Stimulated activated CD8-positive, alpha-beta memory T cell treated with anti-CD3 and anti-CD28 coated beads, Interleukin-2, amount 100 ng/mL, for 1 hour (primary cell): ENCODE measurements at places on chromosomes 6 and 20.

- DNase-seq, result no peak
Measured at GRCh38 chr6:19721766-19722377, 115.3 kb upstream of the ID4 start.

DNA sequence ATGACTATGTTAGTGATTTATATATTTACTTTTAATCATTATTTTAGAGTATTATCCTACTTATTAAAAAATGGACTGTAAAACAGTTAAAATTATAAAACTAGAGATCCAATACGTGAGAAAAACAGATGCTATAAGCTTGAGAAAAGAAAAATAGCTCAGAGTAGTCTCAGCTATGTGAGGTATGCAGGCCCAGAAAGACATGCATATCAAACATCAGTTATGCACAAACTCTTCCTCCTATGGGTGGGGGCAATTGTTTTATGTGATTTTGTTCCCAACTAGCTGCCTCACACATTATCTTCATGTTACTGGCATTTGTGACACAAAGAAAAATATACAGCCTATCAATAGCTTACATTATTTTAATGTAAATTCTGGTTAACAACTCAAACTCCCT lies 28.8 kb downstream of the RARS2 start:
- no peak for DNase-seq

- DNase-seq, result no peak
Measured at GRCh38 chr6:168864541-168865460, 388.8 kb downstream of the THBS2 start.

DNA sequence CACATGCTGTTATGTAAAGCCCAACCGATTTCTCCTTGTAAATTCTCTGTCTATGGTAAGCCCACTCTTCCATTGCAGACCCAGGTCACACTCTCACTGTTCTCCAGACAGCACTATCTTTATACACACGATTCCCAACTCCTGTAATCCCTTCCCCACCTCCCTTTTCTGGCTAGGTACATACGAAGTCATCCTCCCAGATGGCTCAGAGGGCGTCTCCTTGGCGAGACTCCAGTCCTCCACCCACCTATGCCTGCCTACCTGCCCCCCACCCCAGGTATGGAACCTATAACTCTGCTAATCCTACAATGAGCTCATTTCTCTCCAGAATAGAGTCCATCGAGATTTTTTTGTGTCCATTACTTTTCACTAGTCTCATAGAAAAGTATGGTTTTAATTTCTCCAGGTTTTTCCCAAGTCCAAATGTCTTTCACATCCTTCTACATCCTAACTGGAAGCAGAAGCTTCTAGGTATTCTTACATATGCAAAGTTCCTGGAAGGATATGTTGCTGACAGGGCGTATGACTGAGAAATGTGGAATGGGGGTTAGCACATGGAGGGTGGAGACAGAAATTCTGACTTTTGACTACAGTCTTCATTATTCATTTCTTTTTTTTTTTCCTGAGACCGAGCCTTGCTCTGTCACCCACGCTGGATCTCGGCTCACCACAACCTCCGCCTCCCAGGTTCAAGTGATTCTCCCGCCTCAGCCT lies 22.8 kb downstream of the SCML4 start:
- no peak for DNase-seq

DNA sequence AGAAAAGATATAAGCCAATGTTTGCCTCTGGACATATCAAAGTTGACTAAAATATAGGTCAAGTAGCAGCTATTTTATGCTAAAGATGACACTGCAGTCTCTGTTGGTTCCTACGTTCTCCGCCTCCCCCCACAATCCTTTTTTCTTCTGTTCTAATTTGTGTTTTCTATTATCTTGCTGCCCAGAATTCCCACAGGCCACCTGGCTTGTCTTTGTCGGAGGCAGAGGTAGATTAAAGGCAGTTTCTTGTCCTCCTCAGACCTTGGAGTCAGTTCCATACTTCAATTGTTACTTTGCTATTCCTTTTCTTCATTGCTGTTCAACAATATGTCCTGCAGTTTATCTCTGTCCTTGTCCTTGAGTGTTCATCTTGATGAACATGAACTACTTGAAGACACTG lies 3.6 kb upstream of the ELOVL5 start:
- no peak for DNase-seq

GRCh38 chr20:36267605-36268381 lies 31.5 kb downstream of the AAR2 start:
- DNase-seq, result no peak

DNA sequence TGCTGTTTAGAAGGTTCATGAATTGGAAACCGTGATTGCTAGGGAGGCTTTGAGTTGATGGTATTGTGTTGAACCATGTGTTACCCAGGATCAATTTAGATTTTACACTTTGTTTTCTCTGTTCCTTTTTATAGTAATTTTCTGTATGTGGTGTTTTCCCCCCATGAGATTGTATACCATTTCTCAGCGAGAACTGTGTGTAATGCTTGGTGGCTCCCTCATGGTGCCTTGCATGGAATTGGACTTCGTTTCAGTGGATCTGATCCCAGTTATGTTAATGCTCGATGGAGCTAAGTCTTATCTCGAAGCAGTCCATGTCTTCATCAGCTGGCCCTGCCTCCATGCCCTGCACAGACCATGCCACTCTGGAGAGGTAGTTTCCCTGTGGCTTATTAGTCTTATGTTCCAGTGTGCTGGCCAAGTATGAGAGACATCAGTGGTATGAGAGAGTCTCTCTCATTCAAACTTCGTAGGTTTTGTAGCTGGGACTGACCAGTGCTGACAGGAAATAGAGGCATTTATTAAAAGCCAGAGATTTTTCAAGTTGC lies 18.7 kb downstream of the PTPN1 start:
- DNase-seq, result no peak

GRCh38 chr6:33724102-33725023 lies 12.9 kb upstream of the UQCC2 start:
- no peak for DNase-seq

DNA sequence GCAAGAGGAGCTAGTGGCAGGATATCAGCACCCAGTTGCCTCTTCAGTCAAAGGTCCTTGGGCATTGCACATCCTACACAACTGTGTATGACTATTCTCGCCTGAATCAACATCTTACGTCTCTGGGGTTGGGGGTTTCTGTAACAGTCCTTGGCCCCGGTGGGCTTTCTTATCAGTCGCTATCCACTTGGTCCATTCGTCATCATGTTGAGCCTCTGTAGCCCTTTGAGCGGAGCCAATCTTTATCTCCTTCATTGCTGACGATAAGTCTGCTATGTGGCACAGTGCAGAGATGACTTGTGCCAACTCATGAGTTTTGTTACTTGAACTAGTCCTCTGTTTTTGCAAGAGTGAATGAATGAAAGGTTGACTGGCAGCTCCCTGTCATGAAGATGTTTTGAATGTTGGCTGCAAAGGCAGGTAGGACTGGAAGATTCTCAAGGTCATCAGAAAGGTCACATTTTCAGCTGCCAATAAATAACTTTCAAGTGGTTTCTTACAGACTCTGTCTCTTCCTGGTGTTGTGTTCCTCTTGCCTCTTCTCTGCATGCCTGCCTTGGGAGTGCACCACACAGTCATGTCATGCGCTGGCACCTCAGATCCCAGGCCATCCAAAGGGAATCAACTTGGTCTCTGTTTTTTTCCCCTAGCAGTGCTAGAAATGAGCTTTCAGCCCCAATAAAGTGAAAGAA lies 238.9 kb downstream of the SLC24A3 start:
- no peak for DNase-seq

- DNase-seq, result no peak
Measured at GRCh38 chr20:15061955-15062354, 724.5 kb upstream of the FLRT3 start.

GRCh38 chr6:4021854-4022695 lies 56.9 kb downstream of the FAM217A start:
- no peak for DNase-seq

- no peak for DNase-seq
Measured at GRCh38 chr6:88171312-88171711, 5.2 kb upstream of the CNR1 start.

DNA sequence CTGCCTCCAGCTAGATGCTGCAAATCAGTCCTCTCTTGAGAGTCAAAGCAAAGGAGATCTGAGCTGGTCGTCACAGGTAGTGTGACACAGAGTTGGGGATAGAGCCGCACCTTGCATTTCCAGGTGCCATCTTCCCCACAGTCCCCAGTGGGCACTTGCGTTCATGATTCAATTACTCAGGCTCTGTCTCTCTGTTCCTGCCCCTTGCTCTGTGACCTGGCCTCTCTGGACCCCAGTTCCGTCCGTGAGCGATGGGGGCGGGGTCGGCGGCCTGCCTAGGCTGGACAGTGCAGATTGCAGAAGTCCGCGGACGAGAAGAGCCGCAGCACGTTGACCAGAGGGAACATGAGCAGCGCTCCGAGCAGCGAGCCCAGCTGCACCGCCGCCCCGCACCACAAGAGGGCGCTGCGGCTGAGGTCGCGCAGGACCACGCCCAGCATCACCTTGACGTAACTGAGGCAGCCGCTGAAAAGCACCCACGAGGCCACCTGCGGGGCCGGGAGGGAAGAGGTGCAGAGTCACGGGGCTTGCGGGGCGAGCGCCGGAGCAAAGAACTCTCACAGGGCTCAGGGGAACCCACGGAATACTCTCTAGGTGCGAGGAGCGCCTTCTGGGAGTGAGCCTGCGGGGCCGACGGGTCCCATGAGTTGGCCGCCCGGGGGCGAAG lies 7.4 kb downstream of the SLC52A3 start:
- no peak for DNase-seq

GRCh38 chr6:36906539-36907325 lies 21.0 kb downstream of the C6orf89 start:
- no peak for DNase-seq

- no peak for DNase-seq
Measured at GRCh38 chr20:23290761-23291574, 59.6 kb upstream of the NXT1 start.

DNA sequence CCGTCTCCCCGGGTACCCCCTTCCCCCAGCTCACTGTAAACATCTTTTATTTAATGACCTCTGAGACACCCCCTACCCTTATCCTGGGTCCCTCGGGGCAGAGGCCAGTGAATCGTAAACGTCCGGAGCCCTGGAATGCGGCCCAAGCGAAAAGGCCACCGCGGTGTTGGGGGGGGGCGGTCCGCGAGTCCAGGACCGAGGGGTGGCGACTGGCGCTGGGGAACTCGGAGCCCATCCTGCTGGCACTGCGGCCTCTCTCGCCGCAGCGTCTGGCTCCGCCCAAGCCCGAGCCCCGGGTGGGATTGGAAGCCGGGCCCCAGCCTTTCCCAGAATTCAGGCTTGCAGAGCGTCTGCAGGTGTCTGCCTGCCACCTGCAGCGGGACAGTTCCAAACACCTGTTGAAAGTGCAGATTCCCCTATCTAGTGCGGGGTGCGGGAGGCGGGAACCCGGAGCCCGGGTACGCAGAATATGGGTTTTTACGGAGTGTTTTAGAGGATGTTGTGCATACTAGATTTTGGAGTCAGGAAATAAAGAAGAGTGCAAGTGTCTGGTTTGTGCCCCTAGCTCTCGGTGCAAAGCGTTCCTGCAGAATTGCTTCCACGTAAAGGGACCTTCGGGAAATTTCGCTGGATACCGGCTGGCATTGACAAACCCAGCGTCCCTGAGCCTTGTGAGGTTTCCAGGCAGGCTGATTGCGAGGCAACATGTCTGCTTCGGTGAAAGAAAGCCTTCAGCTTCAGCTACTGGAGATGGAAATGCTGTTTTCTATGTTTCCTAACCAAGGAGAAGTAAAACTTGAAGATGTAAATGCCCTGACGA lies 800 bp downstream of the RWDD2A start:
- DNase-seq, result no peak

- DNase-seq, result no peak
Measured at GRCh38 chr6:136734977-136735376, 57.3 kb downstream of the MAP3K5 start.

DNA sequence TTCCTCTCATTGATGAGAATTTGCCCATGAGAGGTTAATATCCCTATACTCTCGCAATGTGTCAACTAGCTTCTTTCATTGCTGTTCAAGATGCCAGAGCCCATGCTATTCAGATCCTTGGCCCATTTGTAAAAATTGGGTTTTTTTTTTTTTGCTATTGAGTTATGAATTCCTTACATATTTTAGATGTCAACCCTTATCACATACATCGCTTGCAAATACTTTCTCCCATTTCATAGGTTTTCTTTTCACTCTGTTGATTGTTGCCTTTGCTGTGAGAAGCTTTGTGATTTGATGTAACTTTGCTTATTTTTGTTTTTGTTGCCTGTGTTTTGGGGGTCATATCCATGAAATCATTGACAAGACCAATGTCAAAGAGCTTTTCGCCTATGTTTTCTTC lies 32.2 kb upstream of the IPCEF1 start:
- no peak for DNase-seq

GRCh38 chr6:73656531-73657145 lies 2.8 kb upstream of the SLC17A5 start:
- no peak for DNase-seq

DNA sequence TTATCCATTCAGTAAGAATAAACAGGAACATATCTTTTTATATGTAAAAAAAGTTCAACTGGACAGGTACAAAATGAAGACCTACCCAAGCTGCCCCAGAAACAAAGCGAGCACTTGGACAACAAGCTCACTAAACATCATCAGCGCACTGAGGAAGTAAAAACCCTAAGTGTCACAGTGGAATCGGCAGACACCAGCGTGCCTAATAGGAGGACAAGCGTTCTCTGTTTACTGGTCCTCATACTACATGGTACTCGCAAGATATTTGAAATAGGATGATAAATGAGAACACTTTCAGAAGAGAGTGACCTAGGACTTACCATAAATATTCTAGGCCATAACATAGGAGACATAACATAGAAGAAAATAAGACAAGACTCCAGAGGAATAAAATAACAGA lies 18.2 kb downstream of the MAP7 start:
- no peak for DNase-seq

DNA sequence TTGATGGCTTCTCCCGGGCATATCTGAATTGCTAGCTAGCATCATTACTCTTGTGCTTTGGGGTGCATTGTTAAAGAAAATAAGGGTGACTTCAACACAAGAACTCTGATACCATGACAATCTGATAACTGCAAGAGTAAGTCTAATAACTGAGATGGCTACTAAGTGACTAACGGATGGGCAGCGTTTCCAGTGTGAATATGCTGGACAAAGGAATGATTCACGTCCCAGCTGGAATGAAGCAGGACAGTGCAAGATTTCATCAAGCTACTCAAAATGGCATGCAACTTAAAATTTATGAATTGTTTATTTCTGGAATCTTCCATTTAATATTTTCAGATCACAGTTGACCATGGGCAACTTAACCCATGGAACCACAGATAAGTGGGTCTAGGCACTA lies 31.7 kb downstream of the MOXD1 start:
- DNase-seq, result no peak

DNA sequence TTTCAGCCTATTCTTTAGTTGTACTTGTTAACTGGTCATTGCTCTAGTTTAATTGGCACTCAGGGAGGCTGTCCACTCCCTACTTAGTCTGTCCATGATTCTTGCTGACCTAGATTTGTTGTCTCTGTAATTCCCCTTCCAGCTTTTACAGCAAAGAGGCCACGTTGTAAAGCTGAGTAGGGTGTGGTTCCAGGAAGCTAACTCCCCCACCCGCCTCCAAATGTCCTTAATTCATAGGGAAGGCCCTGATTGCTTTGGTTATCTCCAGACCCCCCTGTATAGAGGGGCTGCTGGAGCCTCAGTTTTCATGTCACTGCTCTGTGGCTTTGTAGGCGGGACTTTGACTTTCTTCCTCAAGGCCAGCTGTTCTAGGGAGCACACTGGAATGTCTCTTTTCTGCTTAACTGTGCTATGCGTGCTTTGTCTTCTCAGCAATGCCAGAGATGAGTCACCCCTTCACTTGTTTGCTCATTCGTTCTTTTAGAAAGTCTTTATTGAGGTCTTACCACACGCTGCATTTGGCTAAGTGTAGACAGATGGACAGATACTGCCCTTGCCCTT lies 175.1 kb upstream of the JAG1 start:
- no peak for DNase-seq
